Skeletal muscle cell (primary cell): ENCODE measurements at places on chromosomes 2 and 18.

- no peak for DNase-seq
These were observed 1053.5 kb upstream of the CELF4 start for GRCh38 chr18:38619129-38619528.

DNA sequence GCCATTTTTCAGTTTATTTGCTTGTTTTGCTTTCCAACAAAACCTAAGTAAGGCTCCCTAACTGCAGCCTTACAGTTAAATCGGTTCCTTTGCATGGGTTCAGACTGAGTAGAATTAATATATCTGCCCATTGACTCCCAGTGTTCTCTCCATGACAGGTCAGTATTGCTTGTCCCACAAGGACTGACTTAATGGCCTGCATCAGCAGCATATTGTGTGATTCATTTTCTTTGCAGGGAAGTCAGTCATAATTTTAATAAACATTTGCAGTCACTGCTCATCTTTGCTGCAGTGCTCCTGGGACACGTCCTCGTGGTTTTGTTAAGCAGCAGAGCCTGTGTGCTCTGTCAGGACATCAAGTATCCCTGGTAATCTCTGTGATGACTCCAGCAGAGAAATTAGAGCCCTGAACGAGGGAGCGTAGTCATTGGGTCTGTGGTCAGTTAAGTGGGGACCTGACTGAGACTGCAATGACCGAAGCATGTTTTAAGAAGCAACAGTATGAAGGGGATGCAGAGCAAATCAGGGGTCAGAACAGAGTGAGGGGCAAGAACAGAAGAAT lies 93.3 kb downstream of the CDH20 start:
- DNase-seq: no peak

DNA sequence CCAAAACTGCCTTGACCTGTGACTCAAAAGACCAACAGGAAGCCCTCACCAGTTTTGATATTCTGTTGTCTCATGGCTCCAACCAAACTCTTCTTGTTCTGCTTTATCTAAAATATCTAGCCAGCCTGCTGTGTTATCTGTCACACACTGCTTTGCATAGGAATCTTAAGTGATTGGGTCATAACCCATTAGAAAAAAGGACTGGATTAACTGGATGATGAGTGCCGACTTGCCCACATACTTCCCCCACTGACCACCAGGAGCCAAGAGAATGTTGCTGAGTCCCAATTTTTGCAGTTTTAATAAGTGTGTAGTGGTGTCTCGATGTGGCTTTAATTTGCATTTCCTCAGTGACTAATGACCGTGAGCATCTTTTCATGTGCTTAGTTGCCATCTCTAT lies 6.5 kb downstream of the MOGAT1 start:
- DNase-seq: no peak

DNA sequence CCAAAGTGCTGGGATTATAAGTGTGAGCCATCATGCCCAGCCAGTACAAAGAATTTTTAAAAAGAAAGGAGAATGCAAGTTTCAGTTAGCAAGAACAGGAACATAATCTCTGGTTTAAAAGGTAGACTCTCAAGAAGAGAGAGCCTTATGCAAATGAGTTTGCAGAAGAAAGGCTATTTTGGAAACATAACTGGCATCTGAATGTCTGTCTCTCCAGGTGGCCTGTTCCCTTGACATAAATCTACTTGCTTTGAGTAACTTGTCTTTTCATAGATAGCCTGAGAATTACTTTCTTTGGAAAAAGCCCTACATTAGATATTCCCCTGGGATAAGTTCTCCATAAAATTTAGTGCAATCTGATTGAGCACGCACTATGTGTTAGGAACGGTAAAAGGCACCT lies 109.6 kb downstream of the ICOS start:
- no peak for DNase-seq

DNA sequence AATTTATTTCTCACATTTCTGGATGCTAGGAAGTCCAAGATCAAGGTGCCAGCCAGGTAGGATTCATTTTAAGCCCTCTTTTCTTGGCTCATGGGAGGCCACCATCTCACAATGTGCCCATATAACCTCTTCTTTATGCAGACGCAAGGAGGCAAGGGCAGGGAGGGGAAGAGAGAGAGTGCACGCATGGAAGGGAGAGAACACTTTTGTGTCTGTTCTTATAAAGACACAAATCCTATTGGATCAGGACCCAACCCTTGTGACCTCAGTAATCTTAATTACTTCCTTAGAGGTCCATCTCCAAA lies 32.5 kb downstream of the CMPK2 start:
- DNase-seq: no peak

DNA sequence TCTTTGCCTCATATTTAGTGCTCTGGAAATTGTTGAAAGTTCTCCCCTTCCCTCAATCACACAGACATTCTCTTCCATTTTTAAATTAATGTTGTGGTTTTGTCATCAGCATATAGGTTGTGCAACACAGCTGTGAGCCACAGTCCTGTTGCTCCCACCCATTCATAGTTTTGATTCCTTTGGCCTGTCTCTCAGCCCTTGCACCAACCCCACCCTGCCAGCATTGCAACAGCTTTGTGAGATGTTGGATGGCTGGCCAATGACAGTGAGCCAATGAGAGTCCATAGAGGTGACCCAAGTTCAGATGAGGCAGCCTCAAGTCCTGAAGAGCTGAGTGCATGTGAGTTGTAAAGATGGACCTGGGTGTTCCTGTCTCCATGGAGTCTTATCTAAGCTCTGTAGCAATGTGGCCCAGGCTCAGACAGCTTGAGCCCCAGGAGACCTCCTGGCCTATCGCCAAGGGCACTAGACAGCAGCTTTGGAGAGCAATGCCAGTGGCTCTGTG lies 775.5 kb downstream of the RNF144A start:
- peak; percentile 91 for DNase-seq
